Cortex of kidney (tissue), 1 donor: ENCODE measurements at places on chromosomes 5 and 9.

DNA sequence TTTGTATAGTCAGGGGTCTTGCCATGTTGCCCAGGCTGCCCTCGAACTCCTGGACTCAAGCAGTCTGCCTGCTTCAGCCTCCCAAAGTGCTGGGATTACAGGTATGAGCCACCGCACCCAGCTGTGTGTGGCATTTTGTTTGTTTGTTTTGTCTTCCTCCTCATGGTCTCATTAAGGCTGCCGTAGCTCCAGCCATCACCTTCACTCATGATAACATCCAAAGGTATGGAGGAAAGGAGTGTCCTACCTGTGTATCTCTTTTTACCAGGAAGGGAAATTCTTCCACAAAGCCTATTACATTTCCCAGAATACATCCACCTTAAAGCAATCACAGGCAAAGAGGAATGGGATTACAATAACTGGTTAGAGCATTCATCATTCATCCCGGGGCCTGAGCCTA, 27.2 kb downstream of the LSM11 start:
- no peak for DNase-seq

DNA sequence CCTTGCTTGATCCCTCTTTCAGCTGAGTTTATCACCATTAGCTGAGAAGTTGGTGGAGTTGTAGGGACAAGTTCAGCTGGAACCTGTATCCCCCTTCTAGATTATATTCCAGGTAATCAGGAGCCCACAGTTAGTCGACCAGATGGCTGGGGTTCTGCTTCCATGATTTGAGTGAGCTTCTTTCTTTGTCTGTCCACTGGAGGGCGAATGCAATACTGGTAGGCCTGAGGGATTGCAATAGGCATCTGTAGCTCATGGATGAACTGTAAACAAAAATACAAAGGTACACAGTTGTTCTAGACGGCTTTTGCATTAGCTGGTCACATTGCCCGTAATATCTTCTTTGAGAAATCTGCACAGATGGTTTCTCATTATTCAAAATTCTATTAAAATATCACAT, 88.9 kb downstream of the PCSK5 start:
- DNase-seq = no peak

GRCh38 chr5:130805036-130805435, 360.0 kb downstream of the HINT1 start:
- no peak for DNase-seq

- no peak for DNase-seq
Measured at GRCh38 chr5:122301016-122301415, 11.0 kb upstream of the SNCAIP start.

DNA sequence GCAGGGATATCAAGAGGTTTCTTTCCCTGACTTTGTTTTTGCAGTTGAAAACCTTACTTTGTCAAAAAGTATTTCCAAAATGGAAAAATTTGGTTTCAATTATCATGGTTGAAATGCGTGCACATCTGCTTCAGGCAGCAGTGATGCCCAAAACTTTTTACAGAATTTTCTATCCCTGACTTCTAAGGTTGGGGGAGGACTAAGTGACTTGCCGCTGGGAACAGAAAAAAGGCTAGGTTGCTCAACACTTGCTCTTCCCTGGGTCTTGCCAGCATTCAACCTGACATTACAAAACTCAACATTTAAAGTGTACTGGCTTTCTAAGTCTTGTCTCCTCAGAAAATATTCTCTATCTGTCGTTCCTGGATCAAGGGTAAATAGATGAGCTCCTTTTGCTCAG, 4.7 kb downstream of the KLHL3 start:
- DNase-seq = no peak
